ENCODE measurements at places on chromosomes 5 and 9.

DNA sequence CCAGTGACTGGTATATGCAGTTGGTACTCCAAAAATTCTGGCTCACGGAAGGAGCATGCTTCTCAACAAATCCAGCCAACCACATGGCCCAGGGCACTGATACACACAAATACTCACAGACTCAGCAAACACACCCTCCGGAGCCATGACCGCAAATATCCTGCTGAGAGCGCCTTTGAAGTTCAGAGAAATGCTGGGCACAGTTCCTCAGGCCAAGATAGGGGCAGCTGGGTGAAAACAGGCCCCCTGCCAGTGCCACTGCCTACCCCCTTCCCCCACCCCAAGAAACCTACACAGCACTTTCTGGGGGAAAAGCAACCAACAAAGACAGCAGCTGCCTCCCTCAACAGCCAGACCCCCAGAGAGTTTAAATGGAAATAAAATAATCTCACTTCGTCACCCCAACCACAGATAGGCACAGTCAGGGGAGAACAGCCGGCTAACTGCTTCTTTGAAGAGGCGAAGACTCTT, 120.0 kb downstream of the C5orf15 start:
- H3K36me3 ChIP-seq = no peaks in the 10 kb centered on the region
- H3K27ac ChIP-seq = peak overlapping the region; percentile 83
- DNase-seq = no peak
- no peaks in the 10 kb centered on the region for H3K27me3 ChIP-seq
- H3K4me3 ChIP-seq = no peak overlapping the region

DNA sequence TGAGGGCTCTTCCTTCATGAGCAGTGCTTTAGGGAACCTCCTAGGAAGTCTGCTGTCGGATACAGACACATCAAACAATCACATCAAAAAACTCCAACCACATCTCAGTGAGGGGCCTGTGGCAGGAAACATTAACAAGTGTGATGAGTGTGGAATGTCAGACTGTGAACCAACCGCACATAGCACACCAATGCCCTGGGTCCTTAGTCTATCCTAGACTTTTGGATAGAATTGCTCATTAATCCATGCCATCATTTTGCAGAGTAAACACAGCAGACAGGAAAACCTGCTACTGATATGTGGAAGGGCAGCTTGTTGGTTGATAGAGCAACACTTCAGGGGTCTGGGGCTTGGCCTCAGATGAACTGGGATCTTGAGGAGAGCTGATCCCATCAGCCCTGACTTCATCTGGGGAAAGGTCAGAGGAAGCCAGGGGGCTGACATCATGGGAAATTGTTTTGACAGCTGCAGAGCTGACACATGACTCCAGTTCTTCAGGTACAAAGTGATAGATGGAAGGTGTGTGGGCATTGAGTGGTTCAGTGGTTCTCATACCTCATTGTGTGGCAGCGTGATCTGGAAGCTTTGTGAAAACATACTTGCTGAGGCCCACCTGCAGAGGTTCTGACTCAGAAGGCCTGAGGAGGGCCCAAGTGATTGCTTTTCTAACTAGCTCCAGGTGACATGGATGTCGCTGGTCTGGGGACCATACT, 193.3 kb downstream of the DIRAS2 start:
- peaks cover 4% of the 10 kb centered on the region for H3K36me3 ChIP-seq
- no peak overlapping the region for H3K4me3 ChIP-seq
- H3K4me1 ChIP-seq = peaks cover 9% of the 10 kb centered on the region

DNA sequence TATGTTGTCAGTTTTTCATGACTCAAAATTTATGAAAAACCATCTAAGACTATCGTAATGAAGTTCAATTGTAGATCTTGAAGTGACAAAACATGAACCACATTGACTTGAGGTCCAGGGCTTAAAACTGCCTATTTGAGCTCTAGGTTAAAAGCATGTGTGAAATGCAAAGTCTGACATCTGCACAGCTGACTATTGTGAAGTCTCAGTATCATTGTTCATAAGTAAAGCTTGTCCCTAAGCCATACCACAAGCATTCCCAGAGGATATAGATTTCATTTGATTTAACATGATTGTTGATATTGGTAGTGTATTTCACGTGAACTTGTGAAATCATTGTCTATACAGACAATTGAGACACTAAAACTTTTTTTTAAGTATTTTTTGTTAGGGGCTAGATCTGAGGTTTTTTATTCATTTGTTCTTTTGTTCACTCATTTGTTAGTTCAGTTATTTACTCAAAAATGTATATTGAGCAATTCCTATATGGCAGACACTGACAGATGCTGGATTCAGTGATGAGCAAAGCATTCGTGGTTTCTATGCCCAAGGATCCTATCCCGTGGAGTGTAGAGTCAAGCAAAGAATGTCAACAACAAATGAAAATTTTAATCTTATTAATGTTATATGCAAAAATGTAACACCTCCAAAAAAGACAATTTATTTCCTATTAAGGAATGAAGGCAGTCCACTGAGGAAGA, 485.2 kb downstream of the RAB3C start:
- no peak for DNase-seq
- H3K27me3 ChIP-seq = no peaks in the 10 kb centered on the region
- H3K27ac ChIP-seq = no peak overlapping the region
- H3K4me1 ChIP-seq = no peaks in the 10 kb centered on the region

GRCh38 chr5:68542207-68542606, 326.7 kb downstream of the PIK3R1 start:
- no peak overlapping the region for H3K4me3 ChIP-seq
- peaks cover 5% of the 10 kb centered on the region for H3K27me3 ChIP-seq
- no peaks in the 10 kb centered on the region for H3K36me3 ChIP-seq
- no peak overlapping the region for H3K27ac ChIP-seq
- DNase-seq = no peak
- H3K4me1 ChIP-seq = peaks cover 61% of the 10 kb centered on the region

- H3K4me1 ChIP-seq = peaks cover 5% of the 10 kb centered on the region
- no peaks in the 10 kb centered on the region for H3K27me3 ChIP-seq
- peaks cover 14% of the 10 kb centered on the region for H3K36me3 ChIP-seq
- no peak for DNase-seq
Observed at GRCh38 chr5:129670957-129671500, 76.9 kb upstream of the MINAR2 start.

- H3K4me1 ChIP-seq = no peaks in the 10 kb centered on the region
- H3K36me3 ChIP-seq = no peaks in the 10 kb centered on the region
- no peaks in the 10 kb centered on the region for H3K27me3 ChIP-seq
Observed at GRCh38 chr5:50921366-50922133, 255.1 kb downstream of the PARP8 start.

- peaks cover 6% of the 10 kb centered on the region for H3K4me1 ChIP-seq
- peaks cover 7% of the 10 kb centered on the region for H3K36me3 ChIP-seq
- no peaks in the 10 kb centered on the region for H3K27me3 ChIP-seq
- no peak overlapping the region for H3K4me3 ChIP-seq
- DNase-seq = peak; percentile 63
Observed at GRCh38 chr9:6827439-6828145, 69.8 kb downstream of the KDM4C start.

- H3K27me3 ChIP-seq = no peaks in the 10 kb centered on the region
- H3K4me1 ChIP-seq = peaks cover 9% of the 10 kb centered on the region
- DNase-seq = no peak
- no peak overlapping the region for H3K4me3 ChIP-seq
Observed at GRCh38 chr9:126036881-126037291, 289.7 kb downstream of the PBX3 start.

DNA sequence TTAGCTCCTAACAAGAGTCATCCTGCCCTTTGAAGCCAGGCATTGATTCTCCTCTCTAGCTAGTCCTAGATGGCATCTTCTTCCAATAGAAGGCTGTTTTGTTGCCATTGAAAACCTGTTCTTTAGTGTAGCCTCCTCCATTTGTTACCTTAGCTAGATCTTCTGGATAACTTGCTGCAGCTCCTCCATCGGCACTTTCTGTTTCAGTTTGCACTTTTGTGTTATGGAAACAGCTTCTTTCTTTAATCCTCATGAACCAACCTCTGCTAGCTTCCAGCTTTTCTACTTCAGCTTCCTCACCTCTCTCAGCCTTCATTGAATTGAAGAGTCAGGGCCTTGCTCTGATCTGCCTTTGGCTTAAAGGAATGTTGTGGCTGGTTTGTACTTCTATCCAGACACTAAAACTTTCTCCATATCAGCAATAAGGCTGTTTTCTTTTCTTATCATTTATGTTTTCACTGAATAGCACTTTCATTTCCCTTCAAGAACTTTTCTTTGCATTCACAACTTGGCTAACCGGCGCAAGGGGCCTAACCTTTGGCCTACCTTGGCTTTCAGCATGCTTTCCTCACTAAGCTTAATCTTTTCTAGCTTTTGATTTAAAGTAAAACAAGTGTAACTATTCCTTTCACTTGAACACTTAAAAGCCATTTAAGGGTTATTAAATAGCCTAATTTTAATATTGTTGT, 166.5 kb upstream of the SLC12A2 start:
- H3K27me3 ChIP-seq = no peaks in the 10 kb centered on the region
- no peaks in the 10 kb centered on the region for H3K36me3 ChIP-seq
- H3K27ac ChIP-seq = no peak overlapping the region
- no peak overlapping the region for H3K4me3 ChIP-seq

GRCh38 chr5:107812570-107813141, 141.9 kb upstream of the EFNA5 start:
- no peak overlapping the region for H3K4me3 ChIP-seq
- H3K4me1 ChIP-seq = no peaks in the 10 kb centered on the region
- DNase-seq = no peak
- H3K27ac ChIP-seq = peak overlapping the region; percentile 85
- no peaks in the 10 kb centered on the region for H3K36me3 ChIP-seq

GRCh38 chr5:78649861-78650496, 1.4 kb upstream of the LHFPL2 start:
- no peaks in the 10 kb centered on the region for H3K36me3 ChIP-seq
- no peak for DNase-seq
- H3K4me3 ChIP-seq = peak overlapping the region; percentile 91
- peaks cover 26% of the 10 kb centered on the region for H3K4me1 ChIP-seq
- no peak overlapping the region for H3K27ac ChIP-seq
- peaks cover 5% of the 10 kb centered on the region for H3K27me3 ChIP-seq

DNA sequence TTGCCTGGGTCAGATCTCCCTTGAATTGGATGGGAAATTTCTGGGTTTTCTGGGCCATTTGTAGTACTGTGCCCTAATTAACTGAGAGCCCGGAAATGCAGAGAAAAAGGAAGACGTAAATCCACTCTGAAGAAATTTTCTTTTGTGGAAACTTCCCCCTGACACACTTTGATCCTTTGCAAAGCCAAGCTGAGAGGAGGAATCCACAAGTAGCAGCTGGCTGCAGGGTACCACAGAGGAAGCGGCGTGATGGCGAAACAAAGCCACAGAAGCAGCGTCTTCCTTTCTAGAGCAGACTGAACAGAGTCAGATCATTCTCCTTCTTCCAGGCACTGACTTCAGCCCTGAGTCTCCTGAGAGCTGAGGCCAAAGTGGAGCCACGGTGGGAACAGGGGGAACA, 47.1 kb upstream of the ZNF354A start:
- no peaks in the 10 kb centered on the region for H3K4me1 ChIP-seq
- H3K27me3 ChIP-seq = no peaks in the 10 kb centered on the region
- no peak overlapping the region for H3K27ac ChIP-seq
- H3K36me3 ChIP-seq = no peaks in the 10 kb centered on the region
- DNase-seq = no peak
- no peak overlapping the region for H3K4me3 ChIP-seq

DNA sequence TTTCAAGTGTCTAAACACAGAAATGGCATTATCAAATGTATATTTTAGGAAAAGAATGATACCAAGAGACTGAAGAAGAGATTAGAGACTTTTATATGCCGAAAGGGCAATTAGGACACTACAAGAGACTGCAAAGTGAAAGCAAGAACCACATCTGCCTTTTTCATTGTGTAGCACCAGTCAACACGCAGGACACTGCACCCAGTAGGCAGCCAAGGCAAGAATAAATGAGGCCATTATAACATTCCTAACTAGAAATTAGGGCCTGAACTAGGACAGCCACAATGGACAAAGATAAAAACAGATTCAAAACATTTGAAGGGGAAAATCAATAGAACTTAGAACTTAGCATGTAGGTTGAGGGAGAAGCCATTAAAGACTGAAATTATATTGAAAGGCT, 10.8 kb downstream of the CETN3 start:
- H3K4me3 ChIP-seq = no peak overlapping the region
- H3K27ac ChIP-seq = no peak overlapping the region
- peaks cover 7% of the 10 kb centered on the region for H3K36me3 ChIP-seq
- no peak for DNase-seq
- H3K4me1 ChIP-seq = no peaks in the 10 kb centered on the region

DNA sequence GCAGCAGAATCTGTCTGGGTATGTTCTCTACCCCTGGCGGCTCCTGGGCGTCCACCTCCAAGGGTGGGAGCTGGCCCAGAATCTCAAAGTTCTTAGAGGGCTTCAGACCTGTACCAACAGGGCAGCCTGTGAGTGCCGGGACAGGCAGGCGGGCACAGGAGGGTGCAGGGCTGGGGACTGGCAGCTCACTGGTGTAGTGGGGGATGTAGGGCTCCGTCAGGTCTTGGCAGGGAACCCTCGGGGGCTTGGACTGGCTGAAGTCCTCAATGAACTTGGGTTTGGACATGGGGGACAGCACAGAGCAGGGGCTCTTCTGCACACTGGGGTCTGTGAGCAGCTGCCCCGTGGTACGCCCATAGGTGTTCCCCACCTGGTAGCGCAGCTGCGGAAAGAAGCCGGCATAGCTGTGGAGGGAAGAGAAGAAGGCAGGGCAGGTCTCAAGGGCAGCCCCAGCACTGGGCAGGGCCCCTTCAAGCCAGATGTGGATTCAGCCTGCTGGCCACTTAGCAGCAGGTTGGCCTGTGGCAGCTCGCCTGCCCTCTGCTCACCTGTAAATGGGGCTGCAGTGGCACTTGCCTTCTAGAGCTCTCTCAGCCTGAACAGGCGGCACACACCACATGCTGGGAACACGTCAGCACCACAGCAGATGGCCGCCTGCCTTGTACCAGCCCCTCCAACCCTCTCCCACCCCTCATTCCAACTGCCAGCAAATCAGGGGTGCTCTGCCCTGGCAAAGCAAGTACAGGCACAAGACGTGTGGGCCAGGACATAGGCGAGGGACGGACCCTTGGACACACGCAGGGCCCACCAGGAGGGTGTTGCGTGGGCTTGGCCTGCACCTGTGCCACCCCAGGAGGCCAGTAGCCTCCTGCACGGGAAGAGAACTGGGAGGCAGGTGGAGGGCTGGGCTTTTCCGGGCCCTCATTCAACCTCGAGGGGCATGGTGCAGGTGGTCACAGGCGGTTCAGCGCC, 4.6 kb downstream of the TUBB4B start:
- peaks cover 11% of the 10 kb centered on the region for H3K36me3 ChIP-seq
- peaks cover 4% of the 10 kb centered on the region for H3K27me3 ChIP-seq
- peaks cover 17% of the 10 kb centered on the region for H3K4me1 ChIP-seq
- peak overlapping the region; percentile 91 for H3K4me3 ChIP-seq
- no peak overlapping the region for H3K27ac ChIP-seq
- DNase-seq = no peak

- H3K36me3 ChIP-seq = no peaks in the 10 kb centered on the region
- peaks cover 4% of the 10 kb centered on the region for H3K27me3 ChIP-seq
Observed at GRCh38 chr5:168328814-168329213, 37.4 kb downstream of the WWC1 start.

GRCh38 chr5:23466401-23466912, 41.0 kb upstream of the PRDM9 start:
- DNase-seq = no peak
- no peaks in the 10 kb centered on the region for H3K36me3 ChIP-seq
- H3K4me1 ChIP-seq = no peaks in the 10 kb centered on the region
- no peak overlapping the region for H3K4me3 ChIP-seq
- H3K27me3 ChIP-seq = no peaks in the 10 kb centered on the region
